ENCODE measurements at places on chromosomes 2 and 18. TPM values are rescaled to one million over a fixed set of nuclear protein-coding genes. Genes with fewer than 3 reads are reported as not detected.

GRCh38 chr2:40352041-40352702 is 99.7 kb downstream of the SLC8A1 start:
- DNase-seq = no peak

DNA sequence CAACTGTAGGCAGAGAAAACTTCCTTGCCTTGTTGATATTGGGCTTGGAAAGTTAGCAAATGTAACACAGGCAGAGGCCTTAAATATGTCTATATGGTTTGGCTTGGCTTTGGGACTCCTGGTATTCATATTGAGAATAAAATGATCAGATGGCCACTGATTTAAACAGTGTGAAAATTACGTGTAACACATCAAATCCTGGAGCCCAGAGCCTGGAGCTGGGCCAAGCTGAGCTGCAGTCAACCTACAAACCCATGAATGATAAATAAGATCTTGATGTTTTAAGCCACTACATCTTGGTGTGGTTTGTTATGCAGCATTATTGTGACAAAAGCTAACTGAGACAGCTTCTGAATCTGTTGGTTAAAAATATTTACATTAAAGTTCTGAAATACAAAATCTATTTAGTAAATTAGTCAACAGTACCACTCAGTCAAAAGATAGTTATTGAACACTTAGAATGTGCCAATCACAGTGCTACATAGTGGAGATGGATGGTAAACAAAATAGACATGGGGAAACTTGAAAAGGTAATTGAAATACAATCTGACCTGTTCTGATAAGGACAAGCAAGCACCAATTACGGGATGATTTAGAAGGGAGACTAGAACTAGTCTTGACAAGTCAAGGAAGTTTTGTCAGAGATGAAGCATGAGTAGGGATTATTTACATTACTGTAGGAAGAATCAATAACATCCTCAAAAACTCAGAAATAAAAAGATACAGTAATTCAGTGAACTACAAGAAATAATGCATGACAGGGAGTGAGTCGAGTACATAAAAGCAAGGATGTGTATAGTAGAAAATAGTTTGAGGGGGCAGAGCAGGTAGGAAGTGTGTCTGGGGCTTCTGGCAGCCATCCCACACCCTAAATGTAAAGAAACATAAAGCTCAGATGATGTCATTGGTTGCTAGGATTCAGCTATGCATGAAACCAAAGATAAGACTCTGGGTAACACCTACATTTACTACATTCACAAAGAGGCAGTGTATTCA is 157.7 kb downstream of the HNMT start:
- no peak for DNase-seq

LRP1B gene
- 1.2 TPM for total RNA-seq

GRCh38 chr2:26578113-26578458 is 63.1 kb downstream of the CIB4 start:
- no peak for DNase-seq

DNA sequence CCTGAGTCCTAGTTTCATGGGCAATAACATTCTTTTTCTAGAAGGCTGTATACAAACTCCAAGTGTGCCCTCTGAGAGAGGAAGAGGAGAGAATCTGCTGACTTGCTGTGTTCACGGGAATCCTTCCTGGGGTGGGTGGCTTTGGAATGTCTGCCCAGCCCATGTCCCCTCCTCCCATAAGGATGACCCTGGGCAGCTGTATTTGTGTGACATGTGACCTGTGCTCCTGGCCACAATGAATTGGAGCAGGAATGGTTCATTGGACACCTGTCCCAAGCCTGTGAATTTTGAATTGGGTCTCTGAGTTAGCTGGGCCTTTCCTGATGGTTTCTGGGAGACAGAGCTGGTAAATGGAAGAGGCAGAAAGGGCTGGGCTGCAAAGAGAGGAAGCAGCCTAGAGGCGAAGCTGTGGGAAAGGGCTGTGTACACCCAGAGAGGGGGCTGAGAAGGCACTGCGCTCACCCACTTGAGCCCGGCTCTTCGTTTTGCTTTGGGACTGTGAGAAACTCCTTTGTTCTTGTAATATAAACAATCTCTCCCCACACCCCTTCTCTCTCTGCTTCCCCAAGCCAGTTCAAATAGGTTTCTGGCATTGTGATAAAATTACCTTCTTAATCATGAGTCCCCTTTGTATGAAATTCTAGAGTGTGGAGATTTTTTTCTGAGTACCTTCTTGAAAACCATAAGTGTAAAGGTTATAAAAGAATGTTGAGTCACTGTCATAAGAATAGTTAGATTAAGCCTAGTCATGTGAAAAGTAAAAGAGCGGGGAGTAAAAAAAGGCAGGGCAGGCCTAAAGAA is 49.8 kb downstream of the SLC4A5 start:
- no peak for DNase-seq

SIX3 gene
- 0.90 TPM for total RNA-seq

GRCh38 chr2:183359867-183360266 is 235.6 kb downstream of the NUP35 start:
- DNase-seq = no peak

UGT1A10 gene
- not detected for total RNA-seq

DNA sequence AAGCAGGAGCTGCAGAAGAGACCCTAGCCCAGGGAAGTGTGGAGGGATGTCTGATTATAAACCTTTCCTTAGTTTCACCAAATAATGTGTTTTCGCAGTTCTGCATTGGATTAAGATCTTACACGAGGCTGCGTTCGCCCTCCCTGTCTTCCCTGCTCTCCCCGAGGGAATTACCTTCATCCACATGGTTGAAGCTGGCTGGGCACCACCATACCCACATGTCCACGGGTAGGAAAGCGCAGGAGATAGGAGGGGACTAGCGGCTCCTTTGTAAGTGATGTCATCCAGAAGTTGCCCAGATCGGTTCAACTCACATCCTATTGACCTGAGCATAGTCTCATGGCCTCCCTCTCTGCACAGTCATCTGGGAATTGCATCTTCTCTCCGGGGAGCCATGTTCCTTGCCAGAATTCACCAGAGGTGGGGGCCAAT is 1.1 kb downstream of the TTL start:
- DNase-seq = no peak

DNA sequence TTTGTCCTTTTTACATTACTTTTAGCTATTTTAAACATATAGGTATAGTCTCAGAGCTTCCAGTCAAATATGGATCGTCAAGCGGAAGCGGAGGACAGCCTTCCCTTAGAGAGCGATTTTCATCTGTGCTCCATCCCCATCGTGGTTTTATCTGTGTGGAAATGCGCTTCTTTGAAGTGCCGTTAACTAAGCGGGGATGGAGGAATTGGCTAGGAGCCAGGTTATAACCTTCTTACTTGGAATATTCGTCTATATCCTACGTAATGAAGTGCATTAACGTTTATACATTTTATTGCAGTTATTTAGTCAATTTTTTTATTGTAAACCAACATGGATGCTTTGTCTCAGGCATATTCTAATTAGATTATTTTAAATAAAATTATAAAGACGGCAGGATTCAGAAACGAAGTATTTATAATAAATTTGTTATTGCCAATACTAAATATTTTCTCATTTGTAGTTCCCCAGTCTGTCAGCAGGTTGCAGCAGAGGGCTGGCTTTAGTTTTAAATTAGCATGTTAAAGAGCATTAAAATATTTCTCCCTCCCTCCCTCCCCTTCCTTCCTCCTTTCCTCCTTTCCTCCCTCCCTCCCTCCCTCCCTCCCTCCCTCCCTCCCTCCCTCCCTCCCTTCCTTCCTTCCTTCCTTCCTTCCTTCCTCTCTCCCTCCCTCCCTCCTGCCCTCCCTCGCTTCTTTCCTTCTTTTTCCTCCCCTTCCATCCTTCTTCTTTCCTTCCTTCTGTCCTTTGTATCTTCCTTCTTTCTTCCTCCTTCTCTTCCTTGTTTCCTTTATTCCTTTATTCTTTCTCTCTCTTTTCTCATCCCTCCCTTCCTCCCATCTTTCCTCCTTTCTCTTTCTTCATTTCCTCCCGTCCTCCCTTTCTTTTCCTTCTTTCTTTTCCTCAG is 80.6 kb upstream of the DOCK10 start:
- DNase-seq = no peak
